Stimulated activated CD4-positive, alpha-beta T cell treated with anti-CD3 and anti-CD28 coated beads, Interleukin-15, amount 100 ng/mL, for 1 hour (primary cell): ENCODE measurements at places on chromosomes 7 and 10.

DNA sequence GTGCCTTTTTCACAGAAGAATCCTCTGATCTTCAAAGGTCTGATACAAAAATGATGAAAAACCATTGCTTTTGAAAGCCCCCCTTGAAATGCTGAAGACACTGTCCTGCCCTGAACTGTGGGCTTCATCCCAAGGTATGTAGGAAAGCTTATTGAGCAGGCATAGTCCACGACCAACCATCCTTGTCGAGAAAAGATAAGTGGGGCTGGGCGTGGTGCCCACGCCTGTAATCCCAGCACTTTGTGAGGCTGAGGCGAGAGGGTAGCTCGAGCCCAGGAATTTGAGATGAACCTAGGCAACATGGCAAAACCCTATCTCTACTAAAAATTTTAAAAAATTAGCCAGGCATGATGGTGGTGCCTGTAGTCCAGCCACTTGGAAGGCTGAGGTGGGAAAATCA, 25.6 kb downstream of the TACR2 start:
- DNase-seq: no peak

DNA sequence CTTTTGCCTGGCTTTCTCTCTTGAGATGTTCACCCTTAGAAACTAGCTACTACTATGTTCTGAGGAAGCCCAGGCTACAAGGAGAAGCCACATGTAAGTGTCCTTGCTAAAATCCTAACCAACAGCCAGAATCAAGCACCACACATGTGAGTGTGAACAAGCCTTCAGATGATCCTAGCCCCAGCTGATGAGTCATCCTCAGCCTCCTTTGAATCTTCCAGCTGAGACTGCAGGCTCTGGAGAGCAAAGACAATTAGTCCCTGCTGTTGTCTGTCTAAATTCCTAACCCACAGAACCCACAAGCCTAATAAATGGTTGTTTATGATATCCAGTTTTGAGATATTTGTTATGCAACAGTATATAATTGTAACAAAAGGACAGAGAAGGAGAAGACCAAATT, 92.8 kb upstream of the TAC1 start:
- no peak for DNase-seq

DNA sequence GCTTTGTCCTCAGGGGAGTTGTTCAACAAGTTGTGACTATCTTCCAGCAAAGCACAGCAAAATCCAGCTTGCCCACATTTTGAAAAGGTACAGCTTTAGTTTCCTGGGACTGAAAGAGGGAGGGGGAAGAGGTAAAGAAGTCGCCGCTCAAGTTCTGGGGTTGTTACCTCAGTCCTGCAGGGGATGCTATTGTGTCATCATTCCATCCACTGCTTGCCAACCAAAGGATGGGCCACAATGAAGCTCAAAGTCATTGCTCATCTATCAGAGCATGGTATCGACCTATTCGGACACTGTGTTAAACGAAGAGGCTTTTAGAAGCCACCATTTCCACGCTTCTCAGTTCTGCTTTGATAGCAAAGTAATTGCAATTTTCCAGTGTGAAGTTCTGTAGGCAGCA, 34.3 kb downstream of the NPY start:
- DNase-seq: no peak

DNA sequence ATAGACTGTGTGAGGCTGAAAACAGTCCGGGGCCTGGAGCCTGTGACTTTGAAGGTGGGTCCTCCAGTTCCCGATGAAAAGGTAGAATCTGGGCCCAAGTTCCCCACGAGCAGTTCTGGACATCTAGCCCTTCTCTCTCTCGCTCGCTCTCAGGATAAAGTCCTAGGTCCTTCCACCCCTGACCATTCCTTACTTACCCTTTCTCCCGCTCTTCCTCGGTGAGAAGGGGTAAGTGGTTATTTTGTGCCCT, 713 bp downstream of the IMMP2L start:
- no peak for DNase-seq

GRCh38 chr7:76225379-76225778, 23.7 kb downstream of the SRRM3 start:
- DNase-seq: no peak

DNA sequence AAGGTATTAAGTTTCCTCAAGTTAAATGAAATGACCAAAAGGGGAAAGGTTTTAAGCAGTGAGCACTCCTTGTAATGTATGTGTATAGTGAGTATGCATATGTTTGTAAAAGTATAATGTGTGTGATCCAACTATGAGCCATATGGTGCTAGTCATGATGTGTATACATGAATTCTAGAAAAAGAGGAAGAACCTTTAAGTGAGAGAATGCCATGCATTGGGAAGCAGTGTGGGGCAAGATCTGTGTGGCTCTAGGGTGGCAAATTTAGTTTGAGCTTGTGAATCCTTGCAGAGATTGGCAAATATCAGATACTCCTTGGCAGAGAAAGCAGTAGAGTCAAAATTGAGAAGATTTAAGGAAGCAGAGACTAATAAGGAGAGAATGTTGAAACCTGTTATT, 435.0 kb downstream of the AUTS2 start:
- DNase-seq: no peak

- no peak for DNase-seq
These were observed 7.9 kb downstream of the PKD1L1 start for GRCh38 chr7:47940088-47941013.

DNA sequence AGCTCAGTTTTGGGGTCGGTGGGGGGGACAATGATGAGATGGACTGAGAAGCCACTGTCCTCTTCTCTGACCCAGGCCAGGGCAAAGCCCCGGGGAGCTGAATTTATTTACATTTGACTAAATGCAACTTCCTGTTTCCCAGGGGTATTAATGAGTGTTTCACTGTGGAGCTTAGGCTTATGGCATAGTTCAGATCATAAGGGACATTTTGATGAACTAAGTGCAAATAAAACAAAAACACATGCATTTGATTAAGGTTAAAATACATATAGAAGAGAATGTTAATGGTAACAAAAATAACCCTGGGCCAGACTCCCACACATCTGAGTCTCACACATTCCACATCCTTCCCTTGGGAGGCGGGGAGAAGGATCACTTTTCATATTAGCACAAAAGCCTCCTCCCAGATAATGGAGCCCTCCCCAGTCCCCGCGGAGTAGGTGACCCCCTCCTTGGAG, 320.6 kb downstream of the FRMD4A start:
- DNase-seq: no peak

DNA sequence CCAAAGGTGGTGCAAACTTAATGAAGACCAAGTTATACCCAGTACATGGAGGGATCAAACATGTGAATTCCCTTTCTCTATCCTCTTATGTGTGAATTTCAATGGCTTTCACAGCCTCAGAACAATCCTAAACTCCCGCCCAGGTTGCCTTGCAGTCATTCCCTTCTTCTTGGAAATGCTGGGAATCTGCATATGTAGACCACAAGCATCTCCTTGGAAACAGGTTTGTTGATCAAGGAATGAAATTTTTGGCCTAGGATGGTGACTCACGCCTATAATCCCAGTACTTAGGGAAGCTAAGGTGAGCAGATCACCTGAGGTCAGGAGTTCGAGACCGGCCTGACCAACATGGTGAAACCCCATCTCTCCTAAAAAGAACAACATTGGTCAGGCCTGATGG, 77.8 kb upstream of the ABI1 start:
- no peak for DNase-seq

- no peak for DNase-seq
These were observed 48.6 kb downstream of the NRCAM start for GRCh38 chr7:108407676-108408075.

GRCh38 chr10:77458986-77459590, 178.5 kb downstream of the KCNMA1 start:
- DNase-seq: no peak
